Pulmonary artery endothelial cell (primary cell): ENCODE measurements at places on chromosomes 7 and 10. TPM values are rescaled to one million over a fixed set of nuclear protein-coding genes. Genes with fewer than 3 reads are reported as not detected.

Gene UCN3
- not detected in 2 replicates for total RNA-seq

Gene LZTS2
- total RNA-seq: 56.0 and 56.2 TPM in 2 replicates

Gene TMEM213
- total RNA-seq: not detected in 2 replicates

Gene PTPRZ1
- total RNA-seq: not detected in 2 replicates

Gene LRMDA
- total RNA-seq: 7.2 and 14.6 TPM in 2 replicates

Gene ZNF804B
- total RNA-seq: not detected in 2 replicates

Gene EEF1AKMT2
- total RNA-seq: 22.2 and 28.3 TPM in 2 replicates

Gene MSMB
- not detected in 2 replicates for total RNA-seq

Gene PDZD8
- 13.5 and 15.3 TPM in 2 replicates for total RNA-seq

Gene UBE3C
- total RNA-seq: 115 and 117 TPM in 2 replicates

Gene UPK3BL2
- total RNA-seq: 1.2 and 1.3 TPM in 2 replicates

Gene SH2B2
- total RNA-seq: 0.86 and 0.88 TPM in 2 replicates

Gene SLC26A3
- not detected in 2 replicates for total RNA-seq

Gene RBM33
- total RNA-seq: 21.8 and 25.5 TPM in 2 replicates

Gene PARD3
- total RNA-seq: 34.8 and 54.8 TPM in 2 replicates

Gene ANKRD30A
- not detected in 2 replicates for total RNA-seq

Gene RBM28
- total RNA-seq: 19.7 and 39.9 TPM in 2 replicates

Gene AKR1E2
- total RNA-seq: 3.4 and 21.5 TPM in 2 replicates

Gene SDK1
- total RNA-seq: 0.18 and 1.1 TPM in 2 replicates

Gene MYO1G
- 0.11 and 0.13 TPM in 2 replicates for total RNA-seq

Gene ADAMTS14
- total RNA-seq: under 0.01 TPM in 1 of 2 replicates, not detected in the other

Gene FAM24B
- 7.1 and 7.9 TPM in 2 replicates for total RNA-seq

Gene FASTK
- 67.0 and 75.0 TPM in 2 replicates for total RNA-seq

Gene EMX2
- total RNA-seq: not detected in 2 replicates

Gene CDNF
- total RNA-seq: 0.11 and 0.79 TPM in 2 replicates

Gene HOXA3
- total RNA-seq: 0.53 and 0.66 TPM in 2 replicates

Gene HOXA4
- total RNA-seq: 0.26 and 0.74 TPM in 2 replicates

Gene OGDHL
- 0.26 and 0.46 TPM in 2 replicates for total RNA-seq

Gene HNRNPF
- total RNA-seq: 298 and 383 TPM in 2 replicates
